ENCODE measurements at places on chromosomes 3 and 15.

- DNase-seq = no peak
Measured at GRCh38 chr15:87846746-87847145, 409.8 kb downstream of the NTRK3 start.

GRCh38 chr15:48604567-48604966 lies 40.9 kb downstream of the FBN1 start:
- DNase-seq = no peak

GRCh38 chr15:83858820-83859505 lies 205.0 kb downstream of the ADAMTSL3 start:
- no peak for DNase-seq

- DNase-seq = no peak
Measured at GRCh38 chr15:39462691-39463090, 118.2 kb upstream of the THBS1 start.

DNA sequence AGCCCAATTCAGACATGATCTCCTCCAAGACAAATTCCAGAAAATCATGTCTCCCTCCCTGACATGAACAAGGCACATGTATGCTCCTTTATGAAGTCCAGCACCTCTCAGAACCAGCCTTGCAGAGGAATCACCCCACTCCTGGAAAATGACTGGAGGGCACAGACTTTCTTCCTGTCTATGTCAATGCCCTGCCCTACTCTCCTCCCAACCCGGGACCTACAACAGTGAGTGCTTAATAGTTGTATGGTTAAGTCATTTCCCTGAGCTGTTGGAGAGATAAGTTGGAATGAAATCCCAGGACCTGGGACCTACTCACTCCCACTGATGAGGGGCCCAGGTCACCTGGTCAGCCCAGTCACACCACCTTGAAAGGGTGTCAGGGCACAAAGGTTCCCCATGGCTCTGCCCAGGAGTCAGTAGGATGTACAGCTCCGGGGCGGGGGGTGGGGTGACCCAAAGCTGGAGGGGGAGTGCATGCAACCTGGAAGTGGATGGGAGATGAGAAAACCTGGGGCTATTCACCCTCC lies 80.1 kb upstream of the HERC1 start:
- no peak for DNase-seq

DNA sequence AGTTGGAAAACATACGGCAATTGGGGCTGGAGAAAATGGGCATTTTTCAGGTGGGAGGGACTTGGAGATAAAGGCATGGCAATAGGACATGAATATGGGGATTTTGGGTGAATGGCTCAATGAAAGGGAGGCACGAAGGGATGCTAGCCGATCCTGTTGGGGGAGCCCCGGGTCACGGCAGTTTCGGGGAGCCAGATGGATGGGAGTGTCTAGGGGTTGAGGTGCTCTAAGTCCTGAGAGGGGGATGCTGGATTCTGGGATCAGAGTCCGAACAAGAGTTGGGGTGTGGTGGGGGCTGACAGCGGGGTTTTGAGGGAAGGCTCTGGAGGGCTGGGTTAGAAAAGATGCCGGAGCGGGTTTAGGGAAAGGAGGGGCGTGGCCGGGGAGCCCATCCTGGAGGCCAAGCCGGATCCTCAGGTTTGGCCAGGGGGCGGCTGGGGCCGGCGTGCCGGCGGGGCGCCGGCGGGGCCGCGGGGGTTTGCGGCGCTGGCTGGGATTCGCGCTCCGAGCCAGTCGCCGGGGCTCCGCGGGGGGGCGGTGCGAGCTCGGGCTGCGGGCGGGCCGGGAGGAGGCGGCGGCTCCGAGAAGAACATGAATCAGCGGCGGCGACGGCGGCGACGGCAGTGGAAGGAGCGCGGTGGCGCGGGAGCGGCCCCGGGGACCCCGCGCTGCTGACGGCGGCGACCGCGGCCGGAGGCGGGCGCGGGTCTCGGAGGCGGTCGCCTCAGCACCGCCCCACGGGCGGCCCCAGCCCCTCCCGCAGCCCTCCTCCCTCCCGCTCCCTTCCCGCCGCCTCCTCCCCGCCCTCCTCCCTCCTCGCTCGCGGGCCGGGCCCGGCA lies at the start of gene TYRO3:
TYRO3 (plus strand) TSS at position 813 of the 839 bp plus-strand sequence. CDS start 46 bp downstream, outside the sequence.
- DNase-seq = peak; percentile 77

DNA sequence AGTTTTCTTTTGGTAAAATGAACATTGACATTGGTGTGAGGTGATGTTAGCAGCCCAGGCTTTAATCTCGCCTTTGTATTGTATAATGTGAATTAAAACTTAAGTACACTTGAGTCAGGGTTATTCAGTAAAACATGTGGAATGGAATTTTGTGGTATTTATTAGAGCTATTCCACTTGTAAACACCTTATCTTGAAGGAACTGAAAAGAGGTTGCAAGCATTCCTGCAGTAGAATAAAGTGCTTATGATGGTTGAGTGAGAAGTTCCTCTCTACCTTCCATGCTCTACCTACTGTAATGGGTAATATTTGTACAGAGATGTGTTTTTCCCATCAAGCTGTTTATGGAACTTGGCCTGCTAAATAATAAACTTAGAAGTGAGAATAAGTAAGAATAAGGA lies 36.1 kb downstream of the HMG20A start:
- DNase-seq = no peak

DNA sequence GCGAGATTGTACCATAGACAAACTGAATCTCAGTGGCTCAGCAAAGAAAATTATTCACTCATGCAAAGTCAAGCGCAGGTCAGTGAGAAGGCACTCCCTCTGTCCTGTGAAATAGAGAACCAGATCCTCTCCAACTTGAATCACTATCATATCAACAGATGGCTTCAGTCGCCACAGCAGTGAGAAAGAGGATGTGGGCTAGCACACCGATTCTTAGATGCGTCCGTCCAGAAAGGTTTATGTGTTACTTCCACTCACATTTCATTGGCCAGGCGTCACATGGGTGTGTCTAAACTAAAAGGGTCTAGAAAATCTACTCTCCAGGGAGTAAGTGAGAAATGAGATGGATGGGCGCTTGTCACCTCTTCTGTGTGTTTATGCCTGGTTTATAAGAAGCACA lies 141.6 kb upstream of the KBTBD8 start:
- DNase-seq = no peak
